HS-27A (cell line): ENCODE measurements at places on chromosomes 1 and 21.

GRCh38 chr1:155277902-155278688 is 832 bp downstream of the HCN3 start:
- DNase-seq: no peak

- DNase-seq: no peak
Measured at GRCh38 chr1:41353744-41354143, 7.5 kb upstream of the FOXO6 start.

GRCh38 chr1:24551290-24551959 is 4.5 kb upstream of the NCMAP start:
- DNase-seq: no peak

- DNase-seq: no peak
Measured at GRCh38 chr1:75475696-75476095, 135.2 kb downstream of the SLC44A5 start.

- DNase-seq: no peak
Measured at GRCh38 chr1:85371021-85371420, 93.9 kb downstream of the DDAH1 start.

DNA sequence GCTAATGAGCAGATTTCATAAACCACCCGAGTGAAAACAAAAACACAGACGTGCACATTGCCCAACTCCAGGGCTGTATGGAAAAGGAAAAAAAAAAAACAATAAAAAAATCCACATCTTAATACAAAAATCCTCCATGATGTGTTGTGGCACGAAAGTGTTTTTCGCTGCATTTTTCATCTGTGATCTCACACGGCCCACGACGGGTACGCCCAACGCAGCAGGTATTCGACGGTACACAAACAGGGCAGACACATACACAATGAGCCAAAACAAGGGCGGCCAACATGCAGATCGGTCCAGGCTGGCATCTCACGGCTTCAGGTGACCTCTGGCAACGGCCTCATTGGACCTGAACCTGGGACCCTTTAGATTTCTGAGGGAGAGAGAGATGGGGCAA is 31.1 kb downstream of the CASZ1 start:
- no peak for DNase-seq

DNA sequence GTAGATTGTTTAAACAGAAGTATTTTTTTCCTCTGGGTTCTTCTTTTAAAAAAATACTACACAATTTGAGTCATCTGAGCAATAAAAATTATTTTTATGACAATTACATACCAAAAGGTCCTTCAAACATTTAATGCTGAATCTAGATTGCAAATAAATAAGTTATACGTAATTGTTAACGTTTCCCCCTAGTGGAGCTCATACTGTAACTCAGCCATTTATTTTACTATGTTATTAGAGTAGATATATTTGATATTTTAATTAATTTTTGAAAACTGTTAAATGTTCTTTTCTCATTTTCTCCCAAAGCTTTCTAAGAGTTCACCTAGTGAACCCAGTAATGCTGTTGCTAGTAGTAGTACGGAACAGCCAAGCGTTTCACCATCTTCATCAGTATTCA is 33.5 kb downstream of the ZMYM1 start:
- no peak for DNase-seq

DNA sequence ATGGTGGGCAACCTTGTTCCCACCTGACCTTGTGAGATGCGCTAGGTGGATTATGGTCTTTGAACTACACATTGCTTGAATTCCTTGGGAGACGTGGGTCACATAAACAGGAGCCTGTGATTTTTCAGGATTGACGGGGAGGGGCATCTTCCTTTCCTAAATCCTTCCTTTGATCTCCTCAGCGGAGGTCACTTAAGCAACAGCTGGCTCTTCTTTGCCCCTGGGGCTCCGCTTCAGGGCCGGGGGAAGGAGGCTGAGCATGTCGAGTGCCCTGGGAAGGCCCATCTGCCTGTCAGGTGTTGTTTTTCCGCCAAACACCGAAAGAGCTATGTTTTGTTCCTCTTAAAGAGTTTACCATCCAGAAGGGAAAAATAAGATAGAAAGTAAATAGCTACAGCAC is 40.6 kb downstream of the KIF26B start:
- no peak for DNase-seq

DNA sequence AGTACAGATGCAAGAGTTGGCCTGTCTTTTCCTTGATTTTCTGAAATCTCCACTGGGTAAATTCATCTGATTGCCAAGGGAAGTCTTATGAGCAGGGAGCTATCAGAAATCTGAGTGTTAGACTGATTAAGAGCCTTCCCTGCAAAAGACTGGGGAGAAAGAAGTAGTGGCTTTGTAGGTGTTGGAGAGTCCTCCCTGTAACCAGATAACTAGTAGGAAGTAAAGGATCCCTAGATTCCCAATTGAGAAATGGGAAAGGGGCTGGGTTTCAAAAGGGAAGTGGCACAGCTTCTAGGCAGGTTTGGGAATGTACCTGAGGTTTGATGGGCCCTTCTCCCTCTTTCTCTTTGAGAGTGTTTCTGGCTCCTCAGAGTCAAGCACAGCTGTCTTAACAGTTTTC is 2.1 kb downstream of the TLCD4 start:
- no peak for DNase-seq

- no peak for DNase-seq
Measured at GRCh38 chr1:115089420-115090185, at the start of gene TSPAN2. TSS of gene TSPAN2 (minus strand) at chr1:115089503. CDS start at chr1:115089432, 71 bp downstream.

GRCh38 chr1:190908246-190908645 is 430.6 kb upstream of the BRINP3 start:
- no peak for DNase-seq

DNA sequence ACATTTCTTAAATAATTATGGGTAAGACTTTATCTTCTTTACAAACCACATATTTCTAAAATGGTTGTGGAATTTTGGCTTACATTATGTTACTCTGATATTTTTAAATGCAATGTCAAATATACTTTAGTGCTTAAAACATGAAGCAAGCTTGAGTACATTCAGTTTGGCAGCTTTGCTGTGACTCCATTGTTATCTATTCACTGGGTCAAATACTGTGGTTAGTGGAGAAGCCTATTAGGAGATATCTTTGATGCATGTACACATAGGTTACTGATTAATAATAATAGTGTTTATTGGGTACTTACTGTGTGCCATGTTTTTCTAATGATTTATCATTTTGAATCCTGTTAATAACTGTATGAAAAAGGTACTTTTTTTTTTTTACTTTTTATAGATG is 520.4 kb upstream of the B3GALT2 start:
- no peak for DNase-seq

- DNase-seq: no peak
Measured at GRCh38 chr1:209406595-209406994, 176.9 kb upstream of the CAMK1G start.

GRCh38 chr1:234660536-234661316 is 50.7 kb upstream of the IRF2BP2 start:
- DNase-seq: no peak

DNA sequence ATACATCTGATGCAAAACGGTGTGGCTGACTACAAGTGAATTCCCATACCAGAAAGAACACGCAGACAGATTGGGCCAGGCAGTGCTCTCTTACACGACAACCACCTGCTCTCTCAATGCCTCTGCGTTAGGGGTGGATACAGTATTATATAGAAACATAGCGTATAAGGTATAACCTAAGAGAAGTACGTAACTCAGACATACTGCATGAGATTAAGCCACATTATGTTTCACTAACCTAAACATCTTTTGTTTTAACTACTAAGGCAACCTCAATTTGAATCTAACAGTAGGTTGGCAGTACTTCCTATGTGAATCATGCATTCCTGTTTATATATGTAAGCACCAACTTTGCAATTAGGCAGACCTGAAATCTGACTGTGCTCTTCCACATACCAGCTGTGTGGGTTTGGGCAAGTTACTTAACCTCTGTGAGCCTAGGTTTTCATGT is 58.1 kb upstream of the COA6 start:
- DNase-seq: peak; percentile 11

GRCh38 chr1:232382671-232383070 is 247.3 kb downstream of the SIPA1L2 start:
- DNase-seq: no peak

DNA sequence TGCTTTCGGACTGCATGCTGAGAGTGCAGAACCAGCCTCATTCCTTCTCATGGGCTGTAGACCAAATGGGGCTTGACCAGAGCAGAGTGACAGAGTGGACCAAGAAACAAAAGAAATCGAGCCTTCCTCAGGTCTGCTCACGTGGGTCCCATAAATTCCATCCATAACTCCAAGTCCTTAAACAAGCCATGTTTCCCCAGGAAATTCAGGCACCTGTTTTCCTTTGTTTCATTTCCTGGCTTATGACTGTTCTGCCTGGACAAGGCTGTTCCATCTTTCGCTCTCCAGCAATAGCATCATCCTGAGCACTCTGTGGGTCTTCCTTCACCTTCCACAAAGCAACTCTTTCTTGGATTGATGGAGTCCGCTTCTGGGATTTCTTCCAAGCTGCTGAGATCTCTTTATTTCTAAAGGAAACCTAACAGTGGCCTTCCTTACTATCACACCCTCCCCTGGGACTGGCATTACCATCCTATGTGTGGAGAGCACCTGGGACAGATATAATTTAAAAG is 63.9 kb downstream of the LAMC2 start:
- no peak for DNase-seq

DNA sequence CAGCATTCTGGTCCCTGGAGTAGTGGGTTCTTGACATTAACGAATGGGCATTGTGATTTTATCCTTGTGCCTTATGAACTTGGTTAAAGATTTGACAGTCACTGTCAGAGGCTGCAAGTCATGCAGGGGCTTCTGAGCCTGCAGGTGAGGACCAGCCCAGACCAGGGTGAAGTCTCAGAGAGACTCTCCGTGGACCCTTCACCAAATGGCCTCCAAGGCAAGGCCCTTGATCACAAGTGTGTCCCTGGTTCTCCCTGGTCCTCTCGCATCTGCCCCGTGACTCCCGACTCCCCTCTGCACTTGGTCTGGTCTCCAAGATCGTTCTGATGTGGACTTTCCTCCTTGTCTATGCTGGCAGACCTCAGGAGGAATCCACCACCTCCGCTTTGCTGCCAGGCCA is 476.5 kb upstream of the VAMP3 start:
- DNase-seq: no peak

DNA sequence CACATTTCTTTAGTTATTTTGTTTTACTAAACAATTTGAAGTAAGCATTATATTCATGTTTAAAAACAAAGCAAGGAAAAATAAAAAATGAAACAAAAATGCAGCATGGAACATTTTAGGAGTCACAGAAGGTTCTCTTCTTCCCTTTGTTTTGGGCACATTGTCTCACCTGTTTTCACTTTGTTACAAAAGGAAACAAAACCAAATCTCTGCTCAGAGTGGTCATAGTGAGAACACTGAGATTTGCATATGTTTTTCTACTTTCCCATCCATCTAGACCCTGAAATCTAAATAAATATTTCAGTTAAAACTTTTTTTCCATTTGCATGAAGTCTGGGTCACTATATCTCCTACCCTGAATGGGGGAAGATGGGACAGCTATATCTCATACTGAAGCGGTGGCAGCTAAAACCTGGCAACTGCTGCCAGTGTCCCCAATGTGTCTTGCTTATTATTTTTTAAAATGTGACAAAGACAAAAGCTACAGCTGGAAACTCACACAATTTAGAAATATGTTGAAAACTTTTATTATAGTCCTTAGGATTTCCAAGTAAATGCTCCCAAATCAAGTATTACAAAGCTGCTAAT is 3.5 kb downstream of the EXOC8 start:
- no peak for DNase-seq

GRCh38 chr1:213124590-213124989 is 73.5 kb downstream of the RPS6KC1 start:
- DNase-seq: no peak

DNA sequence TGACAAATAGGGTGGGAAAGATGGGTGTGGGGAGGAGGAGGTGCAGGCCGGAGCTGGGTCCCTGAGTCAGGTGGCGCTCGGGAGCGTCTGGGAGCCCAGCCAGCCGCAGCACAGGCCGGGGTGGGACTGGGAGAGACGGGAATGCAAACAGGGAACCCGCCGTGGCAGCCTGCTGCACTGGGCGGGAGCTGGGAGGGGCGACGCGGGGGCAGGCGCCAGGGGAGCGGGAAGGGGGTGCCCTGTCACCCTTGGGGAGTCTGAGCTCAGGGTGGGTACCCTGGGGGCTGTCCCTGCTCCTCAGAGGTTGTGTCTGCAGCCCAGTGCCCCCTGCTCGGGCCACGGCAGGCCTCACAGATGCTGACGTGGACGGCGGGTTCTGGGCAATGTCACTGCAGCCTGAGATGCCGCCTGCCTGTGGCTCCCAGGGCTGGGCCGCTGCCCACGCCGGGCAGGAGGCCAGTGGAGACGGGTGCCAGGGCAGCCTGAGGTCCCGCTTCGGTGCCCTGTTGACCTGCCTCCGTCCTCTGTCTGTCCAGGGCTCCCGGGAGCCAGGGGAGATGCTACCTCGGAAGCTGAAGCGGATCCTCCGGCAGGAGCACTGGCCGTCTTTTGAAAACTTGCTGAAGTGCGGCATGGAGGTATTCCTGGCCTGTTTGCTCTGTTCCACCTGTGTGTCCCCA is 16.6 kb upstream of the LRRC3 start:
- DNase-seq: no peak

DNA sequence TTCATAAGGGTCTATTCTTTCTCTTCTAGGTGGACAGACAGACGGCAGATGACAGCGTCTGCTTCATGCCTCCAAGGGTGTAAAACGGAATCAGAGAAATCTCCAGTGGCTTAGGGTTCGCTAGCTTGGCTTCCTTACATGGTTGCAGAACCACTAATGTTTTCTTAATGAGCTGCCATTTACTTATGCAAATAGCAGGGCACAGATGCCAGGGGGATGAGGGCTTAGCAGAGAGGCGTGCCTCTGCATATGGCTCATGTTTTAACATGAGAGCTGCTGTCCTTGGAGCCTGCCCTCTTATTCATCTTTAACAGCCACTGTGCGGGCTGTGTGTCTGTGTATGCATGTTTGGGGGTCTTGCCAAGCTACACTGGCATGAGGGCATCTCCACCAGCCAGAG is 119.6 kb downstream of the IER5 start:
- DNase-seq: no peak

- DNase-seq: peak; percentile 52
Measured at GRCh38 chr1:78491451-78492071, 787 bp downstream of the PTGFR start.

DNA sequence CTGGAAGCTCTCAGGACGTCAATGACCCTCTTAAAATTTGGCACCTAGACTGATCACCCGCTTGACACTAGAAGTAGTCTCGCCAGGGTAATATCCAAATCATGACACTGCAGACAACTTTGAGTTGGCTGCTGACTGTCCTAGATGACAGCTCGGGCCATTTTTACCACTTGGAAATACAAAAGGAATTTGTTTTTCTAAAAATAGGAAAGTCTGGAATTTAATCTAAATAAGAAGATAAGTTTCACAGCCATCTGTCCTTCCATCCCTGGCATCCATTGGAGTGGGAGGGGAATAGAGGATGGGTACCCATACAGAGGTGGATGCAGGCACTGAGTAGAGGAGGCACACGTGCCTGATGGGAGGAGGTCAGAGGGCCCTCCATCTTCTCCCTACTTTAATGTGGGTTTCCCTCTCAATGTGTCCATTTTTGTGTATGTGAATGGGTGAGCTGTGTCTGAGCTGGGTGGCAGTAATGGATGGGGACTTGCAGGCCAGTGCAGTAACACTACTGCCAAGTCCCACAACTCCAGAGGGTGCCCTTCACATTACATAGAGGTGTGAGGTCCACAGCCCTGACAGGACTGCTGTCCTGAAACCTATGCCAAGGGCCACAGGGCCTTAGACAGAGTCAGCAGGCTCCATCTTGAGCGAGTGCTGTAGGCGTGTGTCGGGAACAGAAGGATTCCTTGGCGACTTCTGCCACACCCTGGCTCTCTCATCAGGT is 104.8 kb upstream of the IPO9 start:
- no peak for DNase-seq

- no peak for DNase-seq
Measured at GRCh38 chr1:92754719-92755050, 30.2 kb downstream of the EVI5 start.
